ENCODE measurements at places on chromosomes 7 and 10.

DNA sequence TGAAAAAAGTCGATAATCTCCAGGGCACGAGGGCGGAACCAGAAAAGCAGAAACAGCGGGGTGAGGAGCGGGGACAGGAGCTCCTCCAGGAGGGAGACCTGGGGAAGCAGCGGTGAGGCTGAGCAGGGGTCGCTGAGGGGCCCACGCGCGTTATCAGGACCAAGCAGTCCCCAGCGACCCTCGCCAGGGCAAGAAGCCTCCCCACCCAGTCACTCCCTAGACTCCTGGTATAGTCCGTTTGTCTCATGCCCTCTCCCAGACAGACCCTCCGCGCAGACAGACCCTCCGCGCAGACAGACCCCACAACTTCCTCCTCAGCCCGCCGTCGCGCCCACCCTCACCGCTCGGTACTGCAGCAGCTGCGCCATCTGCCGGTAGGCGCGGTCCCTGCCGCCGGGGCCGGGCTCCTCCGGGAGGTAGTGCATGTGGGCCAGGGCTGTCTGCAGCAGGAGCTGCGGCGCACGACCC lies 6.3 kb downstream of the ATG9B start:
- DNase-seq, result peak; percentile 25

DNA sequence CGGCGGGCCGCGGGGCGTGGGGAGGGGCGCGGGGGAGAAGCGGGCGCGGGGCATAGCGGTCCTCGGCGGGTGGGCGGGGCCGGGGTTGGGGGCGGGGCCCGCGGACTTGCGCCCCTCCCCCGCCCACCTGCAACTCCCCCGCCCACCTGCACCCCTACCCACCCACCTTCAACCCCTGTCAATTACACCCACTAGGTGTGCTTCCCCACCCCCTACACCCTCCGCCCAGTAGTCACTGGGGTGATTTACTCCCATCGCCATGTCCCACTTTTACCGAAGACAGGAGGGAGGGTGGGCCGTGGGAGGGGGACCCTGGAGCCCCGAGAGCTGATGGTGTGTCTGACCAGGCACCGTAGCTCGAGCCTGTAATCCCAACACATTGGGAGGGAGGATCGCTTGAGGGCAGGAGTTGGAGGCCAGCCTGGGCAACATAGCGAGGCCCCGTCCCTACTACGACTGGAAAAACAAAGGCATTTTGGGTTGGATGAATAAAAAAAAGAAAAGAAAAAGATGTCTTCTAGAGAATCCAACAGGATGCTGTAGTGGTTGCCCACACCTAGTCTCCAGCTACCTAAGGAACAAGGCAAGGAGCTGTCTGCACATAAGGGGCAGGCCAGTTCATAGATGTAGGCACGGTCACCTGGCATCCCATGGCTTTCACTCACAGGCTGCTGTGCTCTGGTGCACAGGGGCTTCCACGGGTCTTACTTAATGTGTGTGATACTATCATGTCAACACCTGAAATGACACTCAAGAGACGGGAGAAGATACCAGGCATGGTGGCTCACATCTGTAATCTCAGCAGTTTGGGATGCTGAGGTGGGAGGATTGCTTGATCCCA lies 761 bp downstream of the KCTD7 start:
- no peak for DNase-seq

- no peak for DNase-seq
Measured at GRCh38 chr10:124003070-124003419, 90.4 kb downstream of the CHST15 start.

- DNase-seq, result no peak
Measured at GRCh38 chr10:131355881-131356280, 44.4 kb upstream of the TCERG1L start.

- DNase-seq, result no peak
Measured at GRCh38 chr7:150339409-150339809, 2.0 kb downstream of the RARRES2 start.

- no peak for DNase-seq
Measured at GRCh38 chr7:1080252-1080920, 7.5 kb upstream of the GPER1 start.

DNA sequence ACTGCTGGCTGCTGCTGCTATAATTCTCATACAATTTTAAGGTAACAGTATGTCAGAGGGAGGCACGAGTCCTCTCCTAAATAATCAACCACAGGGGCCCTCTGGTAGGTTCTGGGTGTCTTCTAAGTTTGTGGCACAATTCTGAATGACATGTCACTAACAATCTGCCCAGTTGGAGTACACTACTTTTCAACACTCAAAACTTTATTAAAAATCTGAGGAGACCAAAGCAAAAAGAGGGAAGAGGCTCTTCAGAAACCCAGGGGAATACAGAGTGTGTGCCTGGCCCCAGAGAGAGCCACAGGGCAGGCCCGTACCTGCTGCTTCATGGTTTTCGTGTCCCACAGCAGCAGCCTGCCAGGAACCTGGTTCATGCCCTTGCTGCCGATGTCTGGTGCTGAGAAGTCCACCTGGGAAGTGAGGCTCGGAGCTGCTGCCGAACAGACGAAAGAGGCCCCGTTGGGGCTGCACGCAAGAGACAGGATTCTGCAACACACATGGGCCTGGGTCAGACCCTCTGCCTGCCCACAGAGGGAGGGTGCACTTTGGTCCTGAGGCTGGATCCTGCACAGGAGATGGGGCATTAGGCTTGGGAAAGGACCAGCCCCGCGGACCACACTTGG lies 18.3 kb downstream of the WDR91 start:
- no peak for DNase-seq

DNA sequence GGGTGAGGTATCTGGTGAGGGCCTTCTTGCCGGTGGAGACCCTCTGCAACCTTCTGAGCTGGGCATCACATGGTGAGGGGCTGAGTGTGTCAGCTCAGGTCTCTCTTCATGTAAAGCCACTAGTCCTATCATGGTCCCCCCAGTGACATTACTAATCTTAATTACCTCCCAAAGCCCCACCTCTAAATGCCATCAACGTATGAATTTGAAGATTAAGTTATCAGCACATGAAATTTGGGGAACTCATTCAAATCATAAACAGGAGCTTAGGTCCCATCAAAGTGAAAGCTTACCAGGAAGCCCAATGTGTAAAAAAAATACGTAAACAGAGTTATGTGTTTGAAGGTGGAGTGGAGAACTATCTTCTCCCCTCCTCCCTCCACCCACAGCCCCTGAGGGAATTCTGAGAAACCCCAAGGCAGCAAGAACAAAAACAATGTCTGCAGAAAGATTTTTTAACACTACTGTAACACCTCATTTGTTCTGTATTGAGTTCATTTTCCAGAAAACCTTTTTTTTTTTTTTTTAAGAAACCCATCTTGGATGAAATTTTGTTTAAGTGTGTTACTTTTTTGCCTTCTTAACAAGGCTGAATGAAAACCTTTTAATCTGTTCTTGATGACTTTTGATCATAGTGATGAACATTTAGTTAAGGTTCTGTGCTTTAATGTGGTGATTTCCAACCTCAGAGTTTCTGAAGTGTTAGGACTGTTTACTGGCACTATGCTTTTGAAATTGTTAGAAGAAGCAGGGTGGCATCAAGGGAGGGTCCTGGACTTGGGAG lies 19.1 kb upstream of the PCGF5 start:
- DNase-seq, result no peak

- DNase-seq, result no peak
Measured at GRCh38 chr7:105149827-105150226, 135.8 kb downstream of the KMT2E start.

DNA sequence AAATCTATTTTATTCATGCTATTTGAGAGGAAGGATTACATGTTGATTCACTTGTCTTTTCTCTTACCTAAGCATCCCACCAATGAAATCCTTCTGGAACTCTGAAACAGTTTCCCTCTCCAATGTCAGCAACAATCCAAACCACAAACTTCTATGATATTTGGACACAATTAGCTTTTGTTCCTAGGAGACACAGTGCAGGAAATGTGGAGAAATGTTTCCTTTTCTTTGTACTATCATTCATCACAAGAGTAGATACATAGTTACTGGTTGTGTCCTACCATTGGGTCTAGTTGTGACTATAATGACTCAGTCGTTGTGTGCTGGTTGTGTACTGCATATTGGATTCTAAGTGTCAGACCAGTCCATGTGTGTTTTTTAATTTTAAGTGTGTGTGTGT lies 156.8 kb upstream of the MAGI2 start:
- DNase-seq, result no peak

- DNase-seq, result no peak
Measured at GRCh38 chr7:27389496-27389895, 146.9 kb downstream of the EVX1 start.

DNA sequence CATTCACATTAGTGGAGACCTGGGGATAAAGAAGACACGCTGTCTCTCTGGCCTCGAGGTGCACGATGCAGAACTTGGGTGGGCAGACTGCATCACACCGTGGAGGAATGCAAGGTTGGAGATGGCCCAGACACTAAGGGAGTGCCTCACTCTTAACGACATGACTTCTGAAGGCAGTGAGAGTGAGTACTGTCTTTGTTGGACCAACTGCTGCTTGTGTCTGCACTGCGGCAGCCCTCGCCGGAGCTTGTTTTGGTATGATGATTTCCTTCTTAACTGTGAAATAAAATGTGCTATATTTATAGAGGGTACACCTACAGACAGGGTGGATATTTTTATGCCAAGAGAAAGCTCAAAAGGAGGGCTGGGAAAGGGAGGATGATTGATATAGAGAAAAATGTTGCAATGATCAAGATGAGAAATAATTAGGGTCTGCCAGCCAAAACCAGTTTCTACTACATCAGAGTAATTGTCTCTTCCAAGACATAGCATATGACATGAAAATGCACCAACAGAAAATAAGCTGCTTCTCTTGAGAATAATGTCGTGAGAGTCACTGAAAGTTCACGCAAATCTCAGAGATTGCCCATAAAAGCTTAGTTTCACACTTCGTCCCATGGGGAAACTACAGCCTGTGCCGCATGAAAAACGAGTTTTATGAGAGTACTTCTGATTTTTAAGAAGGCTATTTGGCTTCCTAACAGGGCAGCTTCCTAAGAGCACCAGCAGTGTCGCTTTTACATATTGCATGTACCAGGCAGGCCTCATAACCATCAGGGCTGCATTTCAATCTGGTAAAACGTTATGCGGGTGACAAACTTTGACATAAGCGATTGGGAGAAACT lies 127.1 kb downstream of the TAX1BP1 start:
- DNase-seq, result no peak

GRCh38 chr7:93719546-93719945 lies 145.0 kb upstream of the CALCR start:
- no peak for DNase-seq

DNA sequence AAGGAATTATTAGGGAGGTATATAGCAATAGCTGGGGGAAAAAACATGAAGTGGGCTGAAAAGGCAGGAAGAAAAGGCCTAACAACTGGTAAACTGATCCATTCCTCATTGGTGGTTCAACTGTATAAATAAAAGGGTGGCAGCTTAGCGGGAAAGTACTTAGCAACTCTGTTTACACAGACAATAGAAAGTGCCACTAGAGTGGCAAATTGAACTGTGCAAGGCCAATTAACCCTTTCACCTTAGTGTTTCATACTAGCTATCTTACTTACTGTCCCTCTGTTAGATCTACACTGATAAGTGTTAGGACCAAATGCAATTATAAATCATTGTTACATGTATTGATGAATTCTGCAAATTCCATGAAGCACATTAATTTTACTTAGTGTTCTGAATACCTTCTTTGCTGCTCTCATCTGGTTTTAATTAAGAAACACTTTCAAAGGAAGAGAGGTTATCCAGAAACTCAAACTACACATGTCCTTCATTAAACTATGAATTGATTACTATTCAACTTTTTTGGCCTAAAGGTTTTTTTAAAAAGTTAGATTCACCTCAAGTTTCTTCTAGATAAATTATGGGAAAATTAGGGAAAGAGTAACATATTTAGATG lies 28.0 kb downstream of the DNAJC1 start:
- DNase-seq, result peak; percentile 90

DNA sequence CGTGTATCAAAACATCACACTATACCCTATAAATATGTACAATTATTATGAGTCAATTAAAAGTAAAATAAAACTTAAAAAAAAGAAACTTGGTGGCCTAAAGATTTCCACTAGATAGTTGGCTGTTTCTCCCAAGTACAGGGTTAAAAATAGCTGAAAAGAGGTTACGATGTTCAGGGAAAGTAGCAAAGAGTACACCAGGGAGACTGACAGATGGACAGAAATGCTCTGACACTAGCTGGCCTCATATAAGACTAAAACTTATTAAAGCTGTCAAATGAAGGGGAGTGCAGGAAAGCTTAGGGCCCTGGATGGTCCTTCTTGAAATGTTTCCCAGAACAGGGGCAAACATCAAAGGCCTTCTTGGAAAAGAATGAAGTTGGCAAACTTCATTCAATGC lies 51.3 kb downstream of the TCAF1 start:
- DNase-seq, result no peak

- no peak for DNase-seq
Measured at GRCh38 chr7:138975343-138976104, 5.7 kb downstream of the KIAA1549 start.

- DNase-seq, result peak; percentile 95
Measured at GRCh38 chr10:98414932-98415730, at the start of gene PYROXD2. Gene PYROXD2 (minus strand): TSS chr10:98415182. CDS start chr10:98415135, 47 bp downstream.

DNA sequence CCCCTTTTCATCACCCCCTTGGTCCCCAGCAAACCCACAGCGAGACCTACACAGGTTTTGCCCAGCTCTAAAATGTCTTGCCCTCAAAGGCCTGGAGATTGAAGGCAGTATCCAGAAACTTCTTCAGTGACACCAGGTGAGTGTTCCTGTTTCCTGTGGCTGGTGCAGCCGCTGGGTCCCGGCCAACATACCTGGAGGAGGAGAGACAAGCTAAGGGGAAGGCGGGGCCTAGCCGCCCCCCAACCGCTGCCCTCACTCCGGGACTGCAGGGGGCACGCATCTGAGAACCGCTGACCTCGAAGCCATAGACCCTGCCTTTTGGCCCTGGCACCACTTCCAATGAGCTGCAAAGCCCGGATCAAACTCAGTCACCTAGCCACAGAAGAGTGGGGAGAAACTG lies 27.0 kb downstream of the OGDHL start:
- DNase-seq, result no peak

DNA sequence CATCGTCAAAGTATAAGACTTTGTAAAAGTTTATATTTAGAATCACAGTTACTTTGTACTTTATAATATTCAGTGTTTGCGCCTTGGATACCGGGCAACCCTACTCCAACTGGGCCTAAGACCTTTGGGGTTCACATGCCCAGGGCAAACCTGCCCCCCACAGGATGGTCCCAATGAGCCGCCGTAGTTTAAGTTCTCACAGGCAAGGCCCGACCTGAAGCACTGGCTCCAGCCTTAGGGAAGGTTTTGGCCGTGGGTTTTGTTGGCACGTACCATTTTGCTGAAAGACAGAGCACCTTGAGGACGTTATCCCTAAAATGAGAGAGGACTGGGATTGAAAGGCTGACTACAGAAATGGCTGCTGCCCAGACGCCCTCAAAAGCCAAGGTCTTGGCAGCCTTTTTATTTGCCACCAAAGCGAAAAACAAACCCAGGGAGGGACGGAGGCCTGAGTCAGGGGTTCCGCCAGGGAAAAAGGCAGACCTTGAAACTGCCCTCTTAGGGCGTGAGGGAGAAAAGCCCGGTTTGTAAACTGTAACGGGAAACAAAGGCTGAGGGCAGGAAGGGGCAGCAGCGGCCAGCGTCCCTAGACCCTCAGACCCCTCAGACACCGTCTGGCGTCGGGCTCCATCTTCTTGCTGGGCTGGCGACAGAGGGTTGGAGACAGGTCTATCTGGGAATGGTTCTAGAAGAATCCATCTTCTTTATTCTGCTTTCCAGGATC lies at the start of gene CCDC172:
TSS of gene CCDC172 (plus strand) at position 222 of the 724 bp plus-strand sequence. CDS start 564 bp downstream, outside the sequence.
- DNase-seq, result no peak

- DNase-seq, result no peak
Measured at GRCh38 chr7:17209101-17209500, 89.4 kb upstream of the AHR start.

- DNase-seq, result no peak
Measured at GRCh38 chr7:148473703-148474480, 116.7 kb upstream of the C7orf33 start.

All from NCI-H510A treated with DMSO at 0.1 percent for 48 hours (cell line).